ENCODE measurements at places on chromosomes 3 and 15. TPM values are rescaled to one million over a fixed set of nuclear protein-coding genes. Genes with fewer than 3 reads are reported as not detected.

RNF123 gene
- 22.3 TPM for total RNA-seq

GMPPB gene
- total RNA-seq = 28.5 TPM

CYP8B1 gene
- total RNA-seq = not detected

SLC22A13 gene
- 0.58 TPM for total RNA-seq

NEK11 gene
- total RNA-seq = 7.6 TPM

All from regular cardiac myocyte (primary cell).